Amniotic stem cell (primary cell): ENCODE measurements at places on chromosomes 1 and 21.

DNA sequence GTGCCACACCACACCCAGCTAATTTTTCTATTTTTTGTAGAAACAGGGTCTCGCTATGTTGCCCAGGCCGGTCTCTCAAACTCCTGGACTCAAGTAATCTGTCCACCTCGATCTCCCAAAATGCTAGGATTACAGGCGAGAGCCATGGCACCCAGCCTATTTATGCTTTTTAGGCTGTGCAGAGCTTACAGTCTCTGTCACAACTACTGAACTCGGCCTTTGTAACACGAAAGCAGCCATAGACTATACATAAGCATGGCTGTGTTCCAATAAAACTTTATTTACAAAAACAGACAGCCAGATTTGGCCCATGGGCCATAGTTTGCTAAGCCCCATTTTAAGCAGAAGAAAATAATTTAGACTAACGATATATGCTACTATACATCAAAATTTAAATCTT, 54.4 kb downstream of the NID1 start:
- DNase-seq: no peak

- no peak for DNase-seq
Observed at GRCh38 chr1:241551759-241552638, 19.8 kb downstream of the KMO start.

- no peak for DNase-seq
Observed at GRCh38 chr1:114270282-114270681, 116.6 kb upstream of the SYT6 start.

DNA sequence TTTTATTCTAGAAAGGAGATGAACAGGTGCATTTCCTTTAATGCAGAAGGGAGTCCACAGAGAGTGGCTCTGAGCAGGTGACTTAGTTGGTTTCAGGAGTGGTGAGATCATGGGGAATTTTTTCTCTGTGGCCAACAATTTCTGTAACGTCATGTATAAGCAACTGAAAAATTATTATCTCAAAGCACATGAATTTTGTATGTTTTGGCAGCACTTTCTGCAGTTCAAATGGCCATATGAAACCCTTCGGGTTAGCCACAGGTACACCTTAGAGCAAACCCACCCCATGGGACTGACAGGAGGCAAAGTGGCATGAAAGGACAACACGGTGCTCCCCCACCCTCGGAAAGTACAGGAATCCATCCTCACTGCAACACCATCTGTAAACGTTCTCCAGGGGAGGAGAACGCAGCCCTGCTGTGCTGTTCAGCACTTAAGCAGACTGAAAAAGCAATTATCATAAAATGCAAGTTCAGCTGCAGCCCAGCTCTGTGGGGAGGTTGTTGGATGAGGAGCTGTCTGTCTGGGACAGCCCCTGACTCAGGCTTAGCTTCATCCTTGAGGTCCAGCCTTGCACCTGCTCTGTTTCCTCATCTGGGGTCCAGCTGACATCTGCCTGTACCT, 55.8 kb upstream of the CLDN14 start:
- no peak for DNase-seq

- DNase-seq: no peak
Observed at GRCh38 chr1:236144033-236144432, 1.7 kb downstream of the GPR137B start.

- DNase-seq: no peak
Observed at GRCh38 chr1:156656806-156657740, 15.2 kb downstream of the BCAN start.

- peak; percentile 5 for DNase-seq
Observed at GRCh38 chr1:89041119-89041641, 18.5 kb upstream of the GBP3 start.

GRCh38 chr1:22799971-22800370, 89.3 kb downstream of the EPHB2 start:
- DNase-seq: no peak
